ENCODE measurements at places on chromosomes 3 and 15. TPM values are rescaled to one million over a fixed set of nuclear protein-coding genes. Genes with fewer than 3 reads are reported as not detected.

SLC22A13 gene
- 0.08 TPM for polyA plus RNA-seq

CDV3 gene
- polyA plus RNA-seq: 114 TPM

GPR27 gene
- 1.6 TPM for polyA plus RNA-seq

DNA sequence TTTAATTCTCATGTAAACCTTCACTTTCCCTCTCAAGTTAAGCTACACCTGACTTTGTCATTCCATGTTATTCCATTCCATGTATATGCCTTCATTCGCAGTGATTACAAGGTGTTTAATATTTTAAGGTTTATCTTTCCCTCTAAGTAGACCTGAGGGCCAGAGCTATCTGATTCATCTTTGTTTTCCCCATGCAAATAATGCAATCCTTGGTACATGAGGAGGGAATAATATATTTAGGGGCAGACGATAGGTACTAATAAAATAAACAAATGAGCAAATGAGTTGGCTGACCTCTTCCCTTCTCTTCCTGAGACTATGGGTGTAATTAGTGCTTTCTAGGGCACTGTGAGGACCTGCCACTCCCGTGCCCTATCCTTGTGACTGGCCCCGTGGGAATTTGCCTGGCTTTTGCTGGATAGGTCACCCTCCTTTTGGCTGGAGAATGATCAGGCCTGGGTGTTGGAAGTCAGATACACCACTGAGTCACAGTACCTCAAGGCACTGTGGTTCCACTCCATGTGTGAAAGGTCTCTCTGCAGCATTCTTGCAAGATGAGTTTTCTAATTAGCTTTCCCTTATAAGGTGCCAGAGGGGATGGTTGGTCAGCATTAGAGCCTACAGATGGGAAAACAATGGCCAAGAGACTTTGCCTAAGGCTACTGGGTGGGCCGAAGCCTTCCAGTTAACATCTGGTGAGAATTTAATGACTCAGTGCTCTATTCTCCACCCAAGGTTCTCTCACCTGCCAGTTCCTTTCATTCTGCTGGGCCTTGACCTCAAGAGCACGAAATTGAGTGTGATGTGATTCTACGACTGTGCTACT lies 183.2 kb downstream of the P3H2 start:
- peak; percentile 38 for DNase-seq

DNA sequence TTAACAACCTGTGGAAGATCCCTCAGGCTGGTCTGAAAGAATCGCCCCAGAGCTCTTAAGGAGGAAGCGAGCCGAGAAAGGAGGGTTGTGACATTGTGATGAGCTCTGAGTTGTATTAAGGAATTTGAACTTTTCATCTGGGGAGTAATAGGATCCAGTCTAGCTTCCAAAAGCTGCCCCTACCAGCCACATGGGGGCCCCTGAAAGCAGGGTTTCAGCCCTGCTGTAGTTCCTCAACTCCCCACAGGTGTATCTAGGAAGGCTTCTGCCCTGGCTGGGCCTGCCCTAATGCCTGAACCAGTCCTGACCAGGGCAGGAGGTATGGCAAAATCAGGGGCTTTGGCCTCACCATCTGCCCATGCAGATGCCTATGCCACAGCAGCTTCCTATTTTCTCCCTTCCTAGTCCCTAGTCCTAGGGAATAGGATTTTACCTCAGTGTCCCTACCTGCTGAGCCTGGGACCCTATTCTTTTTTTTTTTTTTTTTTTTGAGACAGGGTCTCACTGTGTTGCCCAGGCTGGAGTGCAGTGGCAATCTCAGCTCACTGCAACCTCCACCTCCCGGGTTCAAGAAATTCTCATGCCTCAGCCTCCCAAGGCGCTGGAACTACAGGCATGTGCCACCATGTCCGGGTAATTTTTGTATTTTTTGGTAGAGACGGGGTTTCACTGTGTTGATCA lies 5.0 kb upstream of the AP3S2 start:
- DNase-seq: peak; percentile 95

- DNase-seq: no peak
These were observed 58.9 kb upstream of the GOLGA8J start for GRCh38 chr15:30023798-30024295.

DNA sequence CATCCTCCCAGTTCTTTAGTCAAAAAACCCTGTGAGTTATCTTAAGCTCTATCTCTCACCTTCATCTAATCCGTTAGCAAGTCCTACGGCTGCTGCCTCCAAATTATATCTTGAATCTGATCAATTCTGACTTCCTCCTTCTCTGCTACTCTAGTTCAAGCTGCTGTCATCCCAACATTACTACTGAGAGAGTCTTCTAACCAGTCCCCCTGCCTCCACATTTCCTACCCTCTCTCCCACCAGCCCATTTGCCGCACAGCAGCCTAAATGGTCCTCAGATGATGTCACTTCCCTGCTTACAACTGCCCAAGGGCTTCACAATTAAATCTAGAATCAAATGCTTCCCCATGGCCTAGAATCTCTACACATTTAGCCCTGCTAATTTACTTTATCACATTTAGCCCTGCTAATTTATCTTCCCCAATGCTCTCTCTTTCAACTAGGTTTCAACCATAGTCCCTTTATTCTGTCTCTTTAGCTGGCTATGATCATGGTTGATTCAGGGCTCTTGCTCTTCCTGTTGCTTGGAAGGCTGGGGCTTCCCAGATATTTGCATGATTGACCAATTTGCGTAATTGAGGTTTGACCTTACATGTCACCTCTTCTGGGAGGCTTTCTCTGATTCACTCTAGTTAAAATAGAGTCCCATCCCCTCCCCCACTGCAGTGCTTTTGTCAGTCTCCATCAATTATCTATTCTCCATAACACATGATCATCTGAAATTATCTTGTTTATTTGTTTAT lies 11.0 kb upstream of the ARL14 start:
- DNase-seq: no peak

DNA sequence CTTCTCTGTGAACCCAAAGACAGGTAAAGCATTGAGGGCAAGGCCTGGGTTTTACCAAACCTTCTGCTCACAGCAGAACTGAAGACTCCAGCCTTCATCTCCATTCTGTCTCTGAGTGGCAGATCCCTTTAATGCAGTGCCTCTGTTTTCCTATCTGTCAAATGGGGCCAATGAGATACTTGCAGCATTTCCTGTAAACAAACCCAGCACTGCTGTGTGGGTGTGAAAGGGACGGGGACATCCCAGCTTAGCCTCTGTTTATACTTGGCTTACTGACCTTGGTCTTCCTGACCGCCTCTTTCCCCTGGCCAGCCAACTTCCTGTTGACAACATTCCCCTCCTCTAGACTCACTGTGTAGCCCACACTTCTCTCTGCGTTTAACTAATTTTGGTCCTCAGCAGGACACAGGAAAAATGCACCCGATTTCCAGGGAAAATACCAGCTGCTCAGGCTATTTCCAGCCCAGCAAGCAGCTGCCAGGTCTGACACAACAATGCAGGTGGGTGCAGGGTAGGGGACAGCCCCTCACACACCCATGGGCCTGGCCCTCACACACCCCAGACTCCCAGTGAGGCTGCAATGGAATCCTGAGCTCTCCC lies 105.9 kb upstream of the HERC1 start:
- no peak for DNase-seq
